ENCODE measurements at places on chromosomes 3 and 15. TPM values are rescaled to one million over a fixed set of nuclear protein-coding genes. Genes with fewer than 3 reads are reported as not detected.

GRAMD1C gene
- total RNA-seq: not detected

DISP2 gene
- total RNA-seq: 0.02 TPM

- no peak overlapping the region for H3K4me3 ChIP-seq
- peaks cover 2% of the 10 kb centered on the region for H3K4me1 ChIP-seq
- peaks cover 3% of the 10 kb centered on the region for H3K36me3 ChIP-seq
- no peak for DNase-seq
Observed at GRCh38 chr3:108428586-108428985, 81.8 kb downstream of the MYH15 start.

DNA sequence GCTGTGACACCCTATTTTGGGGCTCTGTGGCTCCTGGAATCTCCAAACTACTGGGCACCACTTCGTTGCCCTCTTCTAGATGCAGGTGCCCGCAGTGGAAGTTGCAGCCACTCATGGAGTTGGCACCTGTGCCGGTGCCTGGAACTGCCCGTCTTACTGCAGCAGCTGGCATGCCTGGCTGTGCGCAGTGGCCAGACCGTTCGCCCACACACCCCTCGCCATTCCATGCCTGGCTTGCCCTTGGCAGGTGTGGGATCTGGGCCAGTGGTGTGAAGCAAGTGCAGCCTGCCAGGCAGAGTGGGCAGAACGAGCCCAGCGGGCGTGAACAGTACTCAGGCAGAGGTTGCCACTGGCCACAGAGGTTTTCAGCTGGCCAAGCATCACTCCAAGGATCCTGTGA is 1286.7 kb downstream of the ROBO1 start:
- no peak overlapping the region for H3K4me3 ChIP-seq
- H3K27ac ChIP-seq: no peak overlapping the region
- no peaks in the 10 kb centered on the region for H3K27me3 ChIP-seq
- no peaks in the 10 kb centered on the region for H3K4me1 ChIP-seq
- H3K36me3 ChIP-seq: no peaks in the 10 kb centered on the region

GRCh38 chr3:44890258-44890657 is 15.8 kb downstream of the TGM4 start:
- no peak overlapping the region for H3K27ac ChIP-seq
- no peak overlapping the region for H3K4me3 ChIP-seq
- H3K36me3 ChIP-seq: no peaks in the 10 kb centered on the region
- no peak for DNase-seq
- H3K27me3 ChIP-seq: no peaks in the 10 kb centered on the region
- H3K4me1 ChIP-seq: no peaks in the 10 kb centered on the region

DNA sequence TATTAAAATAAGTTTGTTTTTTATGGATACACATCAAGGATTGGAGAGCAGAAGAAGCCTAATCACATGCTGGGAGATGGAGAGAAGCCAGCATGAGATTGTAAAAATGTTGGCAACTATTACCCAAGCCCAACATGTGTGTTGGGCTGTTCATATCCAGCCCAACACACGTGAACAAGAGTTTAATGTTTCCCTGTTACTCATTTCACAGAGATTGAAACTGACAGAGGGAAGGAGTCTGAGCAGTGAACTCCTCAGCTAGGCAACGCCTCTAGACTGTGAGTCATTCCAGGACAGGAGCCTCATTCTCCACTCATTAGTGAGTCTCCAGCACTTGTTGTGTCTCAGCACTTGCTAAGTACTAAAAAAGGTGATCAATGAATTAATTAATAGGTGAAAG is 43.2 kb upstream of the CMSS1 start:
- H3K36me3 ChIP-seq: no peaks in the 10 kb centered on the region
- DNase-seq: no peak
- H3K4me1 ChIP-seq: no peaks in the 10 kb centered on the region

- H3K27me3 ChIP-seq: no peaks in the 10 kb centered on the region
- no peak overlapping the region for H3K27ac ChIP-seq
- no peaks in the 10 kb centered on the region for H3K4me1 ChIP-seq
Observed at GRCh38 chr15:37289109-37289765, 188.9 kb upstream of the MEIS2 start.

All from activated CD4-positive, alpha-beta T cell treated with anti-CD3 and anti-CD28 coated beads, Interleukin-2, amount 10 ng/mL, durations not matched to agents 24 days and 14 days (primary cell).